ENCODE measurements at places on chromosomes 7 and 10.
A peak's percentile ranks its signal among the peaks of the same experiment; 100 is the strongest.

DNA sequence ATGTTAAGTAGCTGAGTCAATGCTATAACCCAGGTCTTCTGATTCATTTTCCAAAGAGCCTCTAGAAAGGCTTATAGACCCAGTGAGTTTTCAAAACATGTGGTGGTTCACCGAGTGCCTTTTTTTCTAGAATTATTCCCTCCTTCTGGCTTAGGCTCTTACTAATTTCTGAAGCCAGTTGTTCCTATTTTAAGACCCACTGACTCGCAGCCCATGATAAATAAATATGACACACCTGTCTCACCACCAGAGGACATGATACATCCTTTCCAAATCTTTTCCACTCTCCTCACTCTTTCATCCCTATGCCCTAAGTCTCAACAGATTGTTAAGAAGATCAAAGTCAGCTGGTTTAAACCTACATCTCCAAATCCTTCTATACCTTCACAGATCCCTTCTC is 126.0 kb upstream of the WNT16 start:
- DNase-seq: no peak

- DNase-seq: no peak
Observed at GRCh38 chr7:74101061-74101681, 17.6 kb downstream of the LIMK1 start.

DNA sequence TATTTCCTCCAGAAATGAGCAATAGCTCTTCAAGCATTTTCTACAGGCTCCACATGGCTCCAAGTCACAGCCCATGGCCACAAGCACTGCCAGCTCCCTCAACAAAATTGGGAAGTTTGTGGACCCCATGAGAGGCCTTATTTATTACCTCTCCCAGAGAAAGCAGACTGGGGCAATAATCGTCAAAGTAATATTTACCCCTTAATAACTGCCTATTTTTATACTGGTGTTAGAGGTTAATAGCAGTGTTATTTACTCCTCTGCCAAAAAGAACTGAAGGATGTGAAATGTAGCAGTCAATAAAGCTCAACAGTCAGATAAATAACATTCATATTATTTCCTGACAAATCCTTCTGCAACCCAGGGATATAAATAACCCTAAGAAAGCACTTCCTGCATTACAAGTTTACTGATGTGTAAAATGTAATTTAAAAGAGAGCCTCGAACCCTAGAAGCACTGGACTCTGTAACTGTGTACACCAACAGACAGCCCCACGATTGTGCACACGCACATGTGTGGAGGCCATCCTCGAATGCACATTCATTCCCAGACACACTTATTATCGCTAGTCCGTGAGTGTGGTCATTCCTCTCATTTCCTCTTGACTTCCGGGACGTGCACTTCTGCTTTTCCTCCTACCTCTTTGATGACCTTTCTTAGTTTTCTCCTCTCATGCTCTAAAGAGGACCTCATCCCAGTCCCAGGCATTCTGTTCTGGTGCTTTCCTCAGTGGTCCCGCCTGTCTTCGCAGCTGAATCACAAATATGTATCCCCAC is 157.4 kb downstream of the EVX1 start:
- no peak for DNase-seq

DNA sequence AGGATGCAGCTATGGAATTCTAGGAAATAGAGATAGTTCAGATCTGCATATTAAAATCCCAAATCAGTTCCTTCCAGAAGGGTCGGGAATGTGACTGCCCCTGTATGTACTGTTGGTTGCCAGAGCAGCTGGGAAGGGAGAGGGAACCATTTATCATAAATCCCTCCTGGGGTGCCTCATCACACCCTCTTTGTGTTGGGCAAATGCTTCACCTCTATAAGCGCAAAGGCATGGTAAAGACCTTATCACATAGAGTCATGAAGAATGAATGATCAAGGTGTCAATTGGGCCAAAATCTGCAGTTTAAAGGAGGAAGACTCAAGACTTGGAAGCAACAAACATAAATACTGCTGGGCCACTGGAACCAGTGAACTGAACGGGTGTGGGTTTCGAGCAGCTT is 65.0 kb downstream of the FRMD4A start:
- DNase-seq: no peak

DNA sequence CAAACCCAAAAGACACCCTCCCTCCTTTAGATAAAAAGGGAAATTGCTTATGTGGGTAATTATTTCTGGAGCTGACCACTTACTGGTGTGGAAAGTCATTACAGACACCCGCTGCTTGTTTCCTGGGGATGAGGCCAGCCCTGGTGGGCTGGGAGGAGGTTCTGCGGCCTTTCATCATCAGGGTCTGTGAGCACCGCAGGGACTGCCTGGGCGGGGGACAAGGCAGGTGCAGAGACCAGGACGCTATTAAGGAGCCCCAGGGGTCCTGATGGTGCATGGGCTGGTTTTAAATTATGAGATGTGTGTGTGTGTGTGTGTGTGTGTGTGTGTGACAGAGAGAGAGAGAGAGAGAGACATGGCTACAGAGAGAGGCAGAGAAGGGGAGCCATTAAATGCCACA is 171.2 kb downstream of the DNAJB6 start:
- DNase-seq: no peak

DNA sequence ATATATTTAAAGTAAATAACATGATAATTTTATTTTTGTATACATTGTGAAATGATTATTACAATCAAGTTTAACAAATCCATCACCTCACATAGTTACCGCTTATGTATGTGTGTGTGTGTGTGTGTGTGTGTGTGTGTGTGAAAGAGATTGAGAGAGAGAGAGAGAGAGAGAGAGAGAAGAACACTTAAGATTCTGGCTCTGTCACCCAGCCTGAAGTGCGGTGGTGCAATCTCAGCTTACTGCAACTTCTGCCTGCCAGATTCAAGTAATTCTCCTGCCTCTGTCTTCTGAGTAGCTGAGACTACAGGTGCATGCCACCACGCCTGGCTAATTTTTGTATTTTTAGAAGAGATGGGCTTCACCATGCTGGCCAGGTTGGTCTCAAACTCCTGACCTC is 17.8 kb downstream of the LYZL1 start:
- DNase-seq: no peak

- no peak for DNase-seq
Observed at GRCh38 chr7:102873470-102874165, 39.2 kb upstream of the LRRC17 start.

- no peak for DNase-seq
Observed at GRCh38 chr7:129553899-129554461, 51.6 kb downstream of the SMKR1 start.

- DNase-seq: no peak
Observed at GRCh38 chr7:17086403-17086802, 204.6 kb upstream of the AGR3 start.

GRCh38 chr10:63297941-63298340 is 164.8 kb downstream of the NRBF2 start:
- no peak for DNase-seq

DNA sequence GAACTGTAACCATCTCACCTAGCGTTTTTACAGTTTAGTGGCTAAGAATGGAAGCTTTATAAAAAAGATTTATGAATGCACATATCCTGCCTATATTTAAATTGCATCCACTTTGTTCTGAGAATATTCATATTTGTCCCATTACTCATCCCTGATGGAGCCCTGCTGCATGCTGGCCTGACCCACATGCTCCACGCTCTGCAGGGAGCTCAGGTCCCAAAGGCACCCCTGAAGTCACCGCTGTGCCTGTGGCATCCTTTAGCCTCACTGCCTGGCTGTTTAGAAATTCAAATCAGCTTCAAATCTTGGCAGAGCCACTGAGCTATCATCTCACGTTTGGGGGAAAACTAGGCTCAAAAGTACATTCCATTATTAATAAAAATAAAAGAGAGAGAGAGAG is 24.4 kb downstream of the C10orf90 start:
- peak; percentile 12 for DNase-seq

- DNase-seq: no peak
Observed at GRCh38 chr7:148394582-148394981, 196.0 kb upstream of the C7orf33 start.

GRCh38 chr7:79096361-79096805 is 357.1 kb downstream of the MAGI2 start:
- DNase-seq: peak; percentile 11

- DNase-seq: peak; percentile 31
Observed at GRCh38 chr7:149414745-149415390, 46.0 kb downstream of the ZNF777 start.

GRCh38 chr10:67663449-67664087 is 32.4 kb downstream of the CTNNA3 start:
- no peak for DNase-seq

- no peak for DNase-seq
Observed at GRCh38 chr10:61612009-61612408, 50.7 kb upstream of the CABCOCO1 start.

DNA sequence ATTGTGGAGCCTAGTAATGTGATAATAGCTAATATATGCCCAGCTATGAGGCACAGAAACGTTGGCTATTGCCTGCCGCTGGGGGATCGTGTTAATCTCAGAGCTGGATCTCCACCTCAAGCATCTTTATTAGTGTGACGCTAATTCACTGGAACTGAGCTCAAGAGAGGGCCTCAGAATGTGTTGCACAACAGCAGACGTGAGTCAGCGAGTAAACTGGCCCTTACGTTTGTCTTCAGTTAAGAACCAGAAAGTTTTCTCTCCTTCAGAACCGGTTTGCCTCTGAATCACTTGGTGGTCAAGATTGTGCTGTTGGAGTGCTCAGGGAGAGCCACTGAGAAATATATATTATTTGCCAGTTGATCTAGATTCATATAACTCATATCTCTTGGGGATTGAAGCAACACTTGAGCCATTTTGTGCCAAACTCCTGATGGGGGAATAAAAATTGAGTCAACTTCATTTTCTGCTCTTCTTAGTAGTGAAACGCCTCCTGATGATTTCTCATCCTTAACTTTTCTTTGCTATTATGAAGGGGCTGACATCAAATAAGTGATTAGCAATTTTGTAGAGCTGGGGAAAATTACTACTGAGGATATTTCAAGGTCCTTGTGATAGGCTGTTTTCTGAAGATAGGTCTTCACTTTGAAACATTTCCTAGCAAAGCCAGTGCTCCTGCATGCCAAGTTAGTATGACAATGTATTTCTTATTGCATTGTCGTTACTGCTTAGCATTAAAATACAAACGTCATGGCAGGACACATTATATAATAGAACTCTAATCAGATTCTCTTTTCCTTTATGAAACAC is 22.3 kb downstream of the BZW2 start:
- peak; percentile 99 for DNase-seq

Measured in GM04503 (cell line).